Muscle of arm (tissue), 14 donors: ENCODE measurements at places on chromosomes 7 and 10. TPM values are rescaled to one million over a fixed set of nuclear protein-coding genes. Genes with fewer than 3 reads are reported as not detected.

The PLEKHA1 gene
- polyA plus RNA-seq: not detected

The UFSP1 gene
- 1.4 TPM for polyA plus RNA-seq

The ATP5MK gene
- 270 TPM for polyA plus RNA-seq

The ANKRD30A gene
- polyA plus RNA-seq: not detected

The LRRN3 gene
- 11.9 TPM for polyA plus RNA-seq

The SLC16A12 gene
- polyA plus RNA-seq: 2.7 TPM

The NKX1-2 gene
- polyA plus RNA-seq: not detected

The C10orf67 gene
- polyA plus RNA-seq: 0.20 TPM

The TMEM270 gene
- not detected for polyA plus RNA-seq

The TCAF1 gene
- polyA plus RNA-seq: not detected

The C7orf33 gene
- not detected for polyA plus RNA-seq

The CREB5 gene
- 29.2 TPM for polyA plus RNA-seq

The ZNF789 gene
- 48.9 TPM for polyA plus RNA-seq

The ICA1 gene
- polyA plus RNA-seq: 26.2 TPM

The FZD8 gene
- polyA plus RNA-seq: not detected

The EVX1 gene
- 0.06 TPM for polyA plus RNA-seq

The EMX2 gene
- 10.9 TPM for polyA plus RNA-seq

The ABCB4 gene
- 0.33 TPM for polyA plus RNA-seq

The CTAGE8 gene
- polyA plus RNA-seq: not detected
